ENCODE measurements at places on chromosomes 2 and 18.
A peak's percentile ranks its signal among the peaks of the same experiment; 100 is the strongest.

DNA sequence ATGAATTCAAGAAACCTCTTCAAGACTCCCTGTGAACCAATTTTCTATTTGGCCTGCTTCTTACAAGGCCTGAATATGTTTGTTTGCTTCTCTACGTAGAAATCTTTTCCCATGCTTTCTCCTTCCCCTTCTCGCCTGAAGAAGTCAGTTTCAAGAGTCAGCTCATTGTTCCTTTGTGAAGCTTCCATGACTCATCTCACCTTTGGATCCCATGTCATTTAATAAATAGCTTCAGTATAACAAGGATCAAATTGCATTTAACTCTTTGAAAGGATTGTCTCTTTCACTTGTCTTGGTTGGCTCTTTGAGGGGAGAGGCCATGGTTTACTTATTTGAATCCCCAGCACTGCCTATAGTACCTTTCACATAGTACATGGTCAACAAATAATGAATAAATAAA lies 28.4 kb downstream of the CPS1 start:
- DNase-seq = no peak

GRCh38 chr2:159356053-159356554 lies 69.6 kb upstream of the WDSUB1 start:
- no peak for DNase-seq

DNA sequence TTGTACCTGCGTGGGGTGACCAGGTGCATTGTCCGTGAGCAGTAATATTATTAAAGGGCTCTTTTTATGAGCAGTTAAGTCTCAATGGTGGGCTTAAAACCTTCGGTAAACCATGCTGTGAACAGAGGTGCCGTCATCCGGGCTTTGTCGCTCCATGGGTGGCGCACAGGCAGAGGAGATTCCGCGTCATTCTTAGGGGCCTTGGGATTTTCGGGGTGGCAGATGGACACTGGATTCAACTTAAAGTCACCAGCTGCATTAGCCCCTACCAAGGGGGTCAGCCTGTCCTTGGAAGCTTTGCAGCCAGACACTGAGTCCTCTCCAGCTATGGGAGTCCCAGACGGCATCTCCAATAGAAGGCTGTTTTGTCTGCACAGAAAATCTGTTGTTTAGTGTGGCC lies 107.7 kb downstream of the NFATC1 start:
- DNase-seq = no peak

DNA sequence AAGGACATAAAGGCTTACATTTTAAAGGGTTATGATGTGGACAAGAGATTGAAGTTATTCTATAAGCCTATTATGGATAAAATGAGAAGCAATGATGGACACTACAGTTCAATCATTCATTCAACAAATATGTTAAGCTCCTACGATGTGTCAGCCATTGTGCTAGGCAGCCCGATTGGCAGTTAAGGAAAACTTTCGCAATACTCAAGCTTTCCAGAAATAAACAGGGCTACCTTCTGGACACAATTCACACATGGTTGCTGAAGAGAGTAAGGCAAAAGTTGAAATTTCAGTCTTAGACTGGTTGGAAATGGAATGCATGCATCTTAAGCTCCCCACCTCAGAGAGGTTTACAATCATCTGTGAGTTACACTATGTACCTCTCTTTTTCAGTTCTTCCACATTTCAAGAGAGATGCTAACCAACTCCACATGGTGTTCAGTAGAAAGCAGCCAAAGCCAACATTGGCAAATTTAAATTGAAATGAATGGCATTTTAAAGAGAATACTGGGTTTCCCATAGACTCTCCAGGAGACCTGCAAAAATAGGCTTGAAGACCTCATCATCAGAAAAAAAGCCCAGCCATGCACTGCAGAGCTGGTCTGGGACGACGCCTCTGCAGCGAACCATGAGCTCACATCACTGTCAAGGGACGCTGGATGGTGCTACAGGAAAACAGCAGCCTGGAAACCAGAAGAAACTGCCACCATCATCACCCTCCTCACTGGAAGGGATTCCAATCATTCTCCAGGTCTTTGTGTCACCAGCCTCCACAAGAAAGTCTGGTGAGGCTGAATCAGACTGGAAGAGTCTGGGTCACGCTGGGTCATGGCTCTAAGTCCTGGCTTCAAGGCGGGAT lies 276.3 kb downstream of the AFF3 start:
- peak; percentile 75 for DNase-seq

DNA sequence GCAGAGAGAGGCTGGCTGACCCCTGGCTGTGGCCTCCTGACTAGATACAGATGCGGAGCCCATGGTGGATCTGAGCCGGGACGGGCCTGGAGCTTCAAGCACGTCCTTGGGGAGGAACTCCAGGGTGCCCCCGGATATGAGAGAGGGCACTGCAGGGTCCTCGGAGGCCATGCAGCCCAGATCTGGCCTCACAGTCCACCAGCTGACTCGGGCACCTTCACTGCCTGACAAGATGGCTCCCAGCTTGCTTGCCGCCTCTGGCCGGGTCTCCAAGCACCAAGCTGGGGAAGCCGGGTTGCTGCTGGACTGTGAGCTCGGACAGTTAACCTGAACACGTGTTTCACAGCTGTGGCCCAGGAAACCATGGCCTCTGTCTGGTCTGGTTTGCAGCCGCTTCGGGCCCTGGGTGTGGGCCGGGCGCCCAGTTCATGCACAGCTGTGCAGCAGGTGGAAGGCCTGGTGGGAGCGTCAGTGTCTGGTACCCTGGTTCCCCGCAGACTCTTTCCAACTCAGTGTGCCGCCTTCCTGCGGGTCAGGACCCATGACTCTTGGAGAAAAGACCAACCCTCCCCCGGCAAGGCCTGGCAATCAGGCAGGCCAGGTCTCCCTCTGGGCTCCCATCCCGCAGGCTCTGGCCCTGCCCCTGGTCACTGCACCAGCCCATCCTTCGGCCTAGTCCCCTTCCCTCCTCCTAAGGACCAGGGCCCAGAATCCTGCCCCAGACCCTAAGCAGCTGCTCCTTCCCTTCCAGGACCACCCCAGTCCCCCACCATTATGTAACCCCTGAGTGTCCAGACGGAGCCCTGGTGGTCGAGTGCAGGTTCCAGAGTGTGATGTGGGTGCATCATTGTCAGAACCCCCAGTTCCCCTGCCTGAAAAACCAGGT lies 74.6 kb upstream of the OTOS start:
- no peak for DNase-seq

GRCh38 chr18:63534615-63535014 lies 7.6 kb upstream of the SERPINB12 start:
- no peak for DNase-seq

- no peak for DNase-seq
Observed at GRCh38 chr2:177551989-177552421, 159.4 kb downstream of the AGPS start.

DNA sequence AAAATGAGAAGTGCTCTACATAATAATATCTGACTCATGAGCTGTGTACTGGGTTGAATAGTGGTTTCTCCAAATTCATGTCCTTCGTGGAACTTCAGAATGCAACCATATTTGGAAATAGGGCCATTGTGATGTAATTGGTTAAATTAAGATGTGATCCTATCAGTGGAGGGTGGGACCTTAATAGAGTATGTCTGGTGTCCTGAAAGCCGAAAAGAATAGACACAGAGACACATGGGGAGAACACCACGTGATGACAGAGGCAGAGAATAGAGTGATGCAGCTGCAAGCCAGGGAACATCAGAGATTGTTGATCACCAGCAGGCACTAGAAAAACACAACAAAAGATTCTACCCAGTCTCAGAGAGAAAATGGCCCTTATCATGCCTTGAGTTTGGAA lies 310.1 kb downstream of the EXOC6B start:
- no peak for DNase-seq

GRCh38 chr2:23519334-23519651 lies 134.3 kb downstream of the KLHL29 start:
- DNase-seq = no peak

- DNase-seq = no peak
Observed at GRCh38 chr2:181673173-181673572, 7.1 kb downstream of the NEUROD1 start.

DNA sequence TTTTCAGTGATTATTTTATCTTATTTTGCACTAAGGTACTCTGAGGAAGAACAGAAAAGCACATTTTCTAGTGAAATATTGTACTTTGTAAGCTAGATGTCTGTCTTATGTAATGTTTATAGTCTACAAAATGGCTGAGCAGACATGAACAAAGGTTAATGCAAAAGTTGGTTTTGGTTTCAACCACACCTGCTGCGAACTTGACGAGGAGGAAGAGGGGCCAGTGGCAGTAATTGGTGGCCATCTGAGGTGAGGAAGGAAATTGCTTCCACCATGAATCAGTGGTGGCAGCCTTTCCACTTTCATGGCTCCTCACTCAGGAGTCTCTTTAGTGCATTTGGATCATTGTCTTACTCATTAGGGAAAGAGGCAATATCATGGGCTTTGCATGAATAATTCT lies 894.2 kb downstream of the CNTNAP5 start:
- DNase-seq = no peak

- peak; percentile 92 for DNase-seq
Observed at GRCh38 chr2:225735844-225736243, 336.3 kb downstream of the NYAP2 start.

- DNase-seq = no peak
Observed at GRCh38 chr2:45761635-45762034, 110.2 kb downstream of the PRKCE start.

DNA sequence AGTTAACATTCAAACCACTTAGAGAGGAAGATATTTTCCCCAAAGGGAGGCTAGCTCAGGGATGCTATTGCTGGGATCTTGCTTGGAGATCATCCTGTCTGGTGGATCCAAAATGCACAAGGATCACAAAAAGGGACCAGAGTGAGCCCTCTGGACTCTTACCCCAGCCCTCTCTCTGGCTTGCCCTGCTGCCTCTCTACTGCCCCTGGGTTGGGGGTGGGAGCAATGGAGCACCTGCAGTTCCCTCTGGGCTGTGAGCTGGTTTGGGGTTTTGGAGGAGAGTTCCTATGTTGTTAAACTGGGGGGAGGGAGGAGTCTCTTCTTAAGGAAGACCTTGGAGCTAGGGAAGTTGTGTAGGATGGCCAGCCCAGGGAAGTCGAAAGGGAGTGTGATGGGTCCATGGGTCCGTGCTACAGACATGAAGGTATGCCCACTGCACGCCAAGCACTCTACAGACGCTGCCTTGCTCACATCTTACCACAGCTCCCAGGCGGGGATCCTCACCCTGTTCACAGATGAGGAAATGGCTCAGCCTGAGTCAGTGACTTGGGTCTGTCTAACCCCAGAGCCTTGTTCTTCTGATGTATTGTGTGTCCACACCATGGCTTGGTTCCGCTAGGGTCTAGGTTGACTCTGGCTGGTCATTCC lies 3.8 kb downstream of the LBH start:
- no peak for DNase-seq

GRCh38 chr2:138321458-138321857 lies 180.1 kb upstream of the SPOPL start:
- no peak for DNase-seq

GRCh38 chr18:10234912-10235660 lies 219.3 kb upstream of the APCDD1 start:
- peak; percentile 89 for DNase-seq

GRCh38 chr2:84701880-84702279 lies 179.0 kb downstream of the TRABD2A start:
- peak; percentile 97 for DNase-seq

- no peak for DNase-seq
Observed at GRCh38 chr2:38228753-38229152, 148.3 kb downstream of the ATL2 start.

GRCh38 chr2:73257425-73258125 lies 23.5 kb downstream of the CCT7 start:
- no peak for DNase-seq

DNA sequence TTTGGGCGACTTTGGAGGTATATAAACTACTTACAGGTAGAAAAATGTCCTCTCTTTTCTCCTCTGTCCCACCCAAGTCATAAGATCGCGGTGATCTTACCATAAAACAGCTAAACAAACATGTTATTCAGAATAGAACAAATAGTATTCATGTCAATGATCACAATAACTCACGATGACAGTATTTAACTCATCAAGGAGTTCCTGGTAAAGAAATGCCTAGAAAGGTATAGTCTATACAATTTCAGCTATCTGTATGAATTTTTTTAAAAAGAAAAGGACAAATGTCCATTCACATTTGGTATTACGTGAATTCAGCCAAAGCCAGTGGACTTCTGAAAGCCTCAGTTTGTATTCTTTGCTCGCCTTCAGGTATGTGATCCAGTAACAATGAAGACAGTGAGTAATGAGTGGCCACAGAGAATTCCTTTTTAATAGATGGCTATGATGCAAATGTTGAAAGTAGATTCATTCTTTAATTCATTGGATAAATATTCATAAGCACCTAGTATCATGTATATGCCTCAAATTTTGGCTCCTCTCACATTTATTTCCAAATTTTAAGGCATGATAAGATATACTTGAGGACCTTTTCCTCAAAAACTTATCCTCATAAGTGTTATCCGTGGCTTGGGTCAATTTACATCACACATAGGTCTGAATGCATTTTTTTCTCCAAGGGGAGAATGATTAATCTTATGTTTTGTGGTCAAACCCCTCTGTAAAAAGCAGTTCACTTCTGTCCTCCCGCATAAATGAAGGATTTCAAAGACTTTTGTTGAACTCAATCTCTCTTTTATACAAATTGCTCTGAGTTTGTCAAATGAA lies 20.3 kb downstream of the ABCB11 start:
- no peak for DNase-seq

DNA sequence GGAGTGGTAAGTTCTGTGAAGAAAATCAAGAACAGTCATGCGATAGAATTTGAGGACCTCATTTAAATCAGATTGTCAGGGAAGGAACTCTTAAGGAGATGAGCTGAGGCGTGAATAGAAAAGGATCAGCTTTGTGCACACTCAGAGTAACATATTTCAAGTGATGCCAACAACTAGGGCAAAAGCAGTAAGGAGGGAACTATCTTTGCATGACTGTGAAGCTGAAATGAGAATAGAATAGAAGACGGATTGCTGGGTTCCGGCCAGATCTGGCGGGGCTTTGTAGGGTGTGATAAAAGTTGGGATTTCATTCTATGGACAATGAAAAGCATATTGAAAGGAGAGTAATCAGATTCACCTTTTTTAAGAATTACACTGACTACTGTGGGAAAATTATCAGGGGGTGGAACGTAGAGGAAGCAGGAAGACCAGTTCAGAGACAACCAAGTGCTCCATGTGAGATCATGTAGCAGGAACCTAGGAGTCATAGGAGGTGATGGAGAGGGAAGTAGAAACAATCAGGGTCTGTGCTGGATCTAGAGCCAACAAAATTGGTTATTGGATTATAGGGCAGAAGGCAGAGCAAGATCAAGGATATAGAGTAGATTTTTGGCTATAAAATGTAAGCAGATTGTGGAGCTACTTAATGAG lies 884.3 kb downstream of the DCC start:
- no peak for DNase-seq

- DNase-seq = peak; percentile 65
Observed at GRCh38 chr18:3441290-3441689, 8.7 kb upstream of the TGIF1 start.

- no peak for DNase-seq
Observed at GRCh38 chr18:48074929-48075706, 144.7 kb upstream of the SMAD2 start.

- DNase-seq = no peak
Observed at GRCh38 chr2:216499641-216500218, 1.1 kb downstream of the RPL37A start.

- DNase-seq = peak; percentile 70
Observed at GRCh38 chr2:28662468-28663181, 89.0 kb upstream of the PPP1CB start.

Data from adipocyte (in vitro differentiated cells).